ENCODE measurements at places on chromosomes 3 and 15.

GRCh38 chr3:62696011-62696410, 179.2 kb downstream of the CADPS start:
- no peak for DNase-seq

- DNase-seq, result peak; percentile 48
These were observed 1.3 kb downstream of the ACAP2 start for GRCh38 chr3:195441476-195441991.

DNA sequence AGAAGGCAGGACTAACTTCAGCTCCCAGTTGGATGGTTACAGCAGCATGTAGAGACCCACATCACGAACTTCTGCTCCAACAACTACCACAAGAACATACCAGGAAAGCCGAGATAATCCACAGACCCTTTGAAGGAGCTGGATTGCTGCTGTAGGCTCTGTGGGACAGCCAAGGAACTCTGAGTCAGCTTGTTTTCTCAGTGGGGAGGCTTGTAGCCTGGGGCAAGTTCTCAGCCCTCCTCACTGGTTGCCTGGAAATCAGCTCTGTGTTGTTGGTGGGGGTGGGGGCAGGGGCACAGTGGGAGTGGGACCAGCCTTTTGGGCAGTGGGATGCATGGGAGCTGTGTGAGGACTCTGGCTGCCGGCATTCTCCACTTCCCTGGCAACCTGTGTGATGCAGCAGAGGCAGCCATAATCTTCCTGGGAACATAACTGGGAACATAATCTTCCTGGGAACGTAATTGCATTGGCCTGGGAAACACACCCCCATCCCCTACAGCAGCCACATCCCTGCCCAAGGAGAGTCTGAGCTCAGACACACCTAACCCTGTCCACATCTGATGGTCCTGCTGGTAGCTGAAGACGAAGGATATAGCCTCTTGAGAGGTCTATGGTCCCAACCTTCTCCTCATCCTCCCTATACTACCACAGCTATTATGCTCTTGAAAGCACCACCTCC, 153.1 kb downstream of the PEAK1 start:
- no peak for DNase-seq

DNA sequence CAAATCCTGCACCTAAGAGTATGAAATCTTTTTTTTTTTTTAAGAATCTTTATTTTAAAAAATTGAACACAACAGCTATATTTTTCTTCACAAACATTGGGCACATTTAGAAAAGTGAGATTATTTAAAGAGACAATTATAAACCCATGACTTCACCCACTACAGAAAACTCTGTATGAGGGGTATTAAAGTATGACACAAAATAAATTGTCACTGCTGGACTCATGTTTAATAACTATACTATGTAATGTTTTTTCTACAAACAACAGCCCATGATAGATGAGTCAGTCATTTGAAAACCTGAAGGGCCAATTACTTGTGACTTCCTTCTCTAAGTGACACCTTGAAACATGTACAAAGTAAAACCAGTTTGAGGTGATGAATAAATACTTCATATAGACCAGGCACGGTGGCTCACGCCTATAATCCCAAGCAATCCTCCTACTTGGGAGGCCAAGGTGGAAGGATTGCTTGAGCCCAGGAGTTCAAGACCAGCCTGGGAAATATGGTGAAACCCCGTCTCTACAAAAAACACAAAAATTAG, 36.0 kb downstream of the AQR start:
- DNase-seq, result no peak

DNA sequence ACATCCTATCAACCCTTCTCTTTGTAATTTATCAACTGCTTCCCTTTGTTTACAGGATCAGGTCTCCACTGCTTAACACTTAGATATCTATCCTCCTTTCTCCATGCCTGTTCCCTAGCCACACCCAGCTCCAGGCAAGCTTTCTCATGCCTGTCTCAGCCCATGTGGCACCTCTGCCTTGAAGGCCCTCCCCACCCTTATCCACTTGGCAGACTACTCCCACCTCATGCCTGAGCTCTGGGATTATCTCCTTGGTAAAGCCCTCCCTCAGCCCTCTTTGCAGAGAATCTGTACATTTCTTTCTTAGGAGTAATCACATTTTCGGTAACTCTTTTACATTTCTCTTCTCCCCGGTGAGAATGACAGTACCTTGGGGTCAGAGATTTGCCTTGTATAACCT, 96.0 kb downstream of the ATP1B3 start:
- DNase-seq, result no peak

GRCh38 chr15:90259524-90259923, 5.9 kb upstream of the NGRN start:
- DNase-seq, result no peak

DNA sequence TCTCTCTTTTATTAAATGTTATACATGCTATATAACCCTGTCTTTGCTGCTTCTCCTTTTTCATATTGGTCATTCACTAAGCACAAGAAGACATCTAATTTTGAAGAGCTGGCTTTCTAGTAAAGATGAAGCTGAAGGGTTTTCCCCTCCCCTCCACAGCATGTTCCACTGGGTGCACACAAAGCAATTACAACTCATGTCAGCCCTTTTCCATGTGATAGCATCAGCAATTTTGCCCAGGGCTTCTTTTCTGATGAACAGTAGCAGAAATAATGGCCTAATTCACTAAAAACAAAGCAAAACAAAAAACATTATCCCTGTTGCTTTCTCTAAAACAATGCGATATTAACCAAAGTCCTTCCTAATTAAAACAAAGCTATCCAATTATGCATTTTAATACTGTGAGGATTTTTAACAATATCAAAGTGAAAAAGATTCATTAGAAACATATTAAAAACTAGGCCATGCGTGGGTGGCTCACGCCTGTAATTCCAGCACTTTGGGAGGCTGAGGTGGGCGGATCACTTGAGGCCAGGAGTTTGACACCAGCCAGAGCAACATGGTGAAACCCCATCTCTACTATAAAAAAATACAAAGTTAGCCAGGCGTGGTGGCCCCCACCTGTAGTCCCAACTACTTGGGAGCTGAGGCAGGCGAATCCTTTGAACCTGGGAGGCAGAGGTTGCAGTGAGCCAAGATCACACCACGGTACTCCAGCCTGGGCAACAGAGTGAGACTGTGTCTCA, 12.2 kb upstream of the PIK3R4 start:
- DNase-seq, result no peak

DNA sequence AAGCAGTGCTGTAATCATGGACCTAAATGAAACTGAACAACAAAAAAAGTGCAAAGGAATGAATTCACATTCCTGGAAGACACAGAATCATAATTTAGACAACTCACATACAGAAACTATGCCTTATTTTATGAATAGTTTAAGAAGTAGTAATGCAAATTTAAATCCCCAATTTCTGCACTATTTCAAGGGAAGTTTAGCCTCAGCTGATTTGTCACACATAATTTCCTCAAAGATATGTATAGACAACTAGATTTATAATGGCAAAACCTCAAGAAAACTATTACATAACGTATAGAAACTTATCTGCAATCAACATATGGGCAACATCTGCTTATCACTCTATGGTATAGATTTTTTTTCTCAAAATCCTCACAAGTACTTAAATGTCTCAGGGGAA, 7.8 kb upstream of the PTX3 start:
- DNase-seq, result no peak

GRCh38 chr15:75143738-75144334, 57.8 kb upstream of the C15orf39 start:
- no peak for DNase-seq

- DNase-seq, result peak; percentile 66
These were observed 844 bp upstream of the PFN2 start for GRCh38 chr3:149971403-149972075.

GRCh38 chr3:150049317-150049716, 78.6 kb upstream of the PFN2 start:
- no peak for DNase-seq

DNA sequence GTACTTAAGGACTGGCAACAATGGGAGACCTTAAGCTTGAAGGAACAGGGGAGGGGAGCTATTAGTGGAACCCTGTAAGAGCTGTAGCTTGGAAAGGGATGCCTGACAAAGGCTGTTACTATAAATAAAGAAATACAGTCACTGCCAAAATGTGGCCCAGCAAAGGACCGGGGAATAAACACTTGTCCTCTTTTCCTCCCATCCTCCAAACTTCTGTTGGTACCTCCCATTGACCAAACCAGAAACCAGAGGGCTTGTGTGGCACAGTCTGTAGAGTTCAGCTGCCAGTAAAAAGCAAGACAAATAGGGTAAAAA, 25.1 kb upstream of the TCF12 start:
- no peak for DNase-seq

- DNase-seq, result no peak
These were observed 42.3 kb upstream of the STIMATE start for GRCh38 chr3:52939600-52939999.

- DNase-seq, result no peak
These were observed 36.8 kb upstream of the FNDC3B start for GRCh38 chr3:172002512-172003078.

DNA sequence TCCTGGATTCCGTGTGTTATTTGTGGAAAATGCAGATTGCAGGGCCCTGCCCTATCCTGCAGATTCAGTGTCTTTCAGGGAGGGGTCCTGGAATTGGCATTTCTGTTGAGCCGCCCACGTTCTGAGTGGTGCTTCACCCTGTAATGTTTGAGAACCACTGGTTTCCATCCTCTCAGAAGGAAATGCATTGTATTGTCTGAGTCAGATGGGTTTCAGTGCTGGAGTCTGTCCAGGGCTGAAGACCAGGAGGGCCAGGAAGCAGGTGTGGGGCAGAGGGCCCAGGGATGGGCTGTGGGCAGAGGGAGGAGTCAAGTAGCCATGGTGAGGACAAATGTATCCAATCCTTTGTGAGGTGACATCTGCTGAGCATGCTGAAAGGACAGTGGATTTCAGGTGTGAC, 123.8 kb downstream of the SV2B start:
- DNase-seq, result no peak

GRCh38 chr3:42684632-42685362, 540 bp upstream of the KLHL40 start:
- DNase-seq, result no peak

DNA sequence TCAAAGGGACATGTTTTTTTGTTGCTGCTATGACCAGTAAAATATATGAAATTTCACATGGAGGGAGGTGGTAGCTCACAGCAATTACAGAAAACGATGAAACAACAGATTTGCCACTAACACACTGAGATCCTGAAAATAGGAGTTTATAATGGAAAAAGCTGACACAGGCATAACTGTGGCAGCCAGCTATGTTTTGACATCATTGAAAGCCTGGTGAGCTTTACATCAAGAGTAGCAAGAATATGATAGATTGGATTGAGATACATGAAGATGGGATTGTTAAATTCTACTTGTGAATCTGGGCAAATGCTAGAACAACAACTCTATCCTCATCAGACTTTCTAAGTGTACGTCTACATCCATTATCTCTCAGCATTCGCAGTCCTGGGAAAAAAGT, 760.7 kb downstream of the GRM7 start:
- DNase-seq, result no peak

DNA sequence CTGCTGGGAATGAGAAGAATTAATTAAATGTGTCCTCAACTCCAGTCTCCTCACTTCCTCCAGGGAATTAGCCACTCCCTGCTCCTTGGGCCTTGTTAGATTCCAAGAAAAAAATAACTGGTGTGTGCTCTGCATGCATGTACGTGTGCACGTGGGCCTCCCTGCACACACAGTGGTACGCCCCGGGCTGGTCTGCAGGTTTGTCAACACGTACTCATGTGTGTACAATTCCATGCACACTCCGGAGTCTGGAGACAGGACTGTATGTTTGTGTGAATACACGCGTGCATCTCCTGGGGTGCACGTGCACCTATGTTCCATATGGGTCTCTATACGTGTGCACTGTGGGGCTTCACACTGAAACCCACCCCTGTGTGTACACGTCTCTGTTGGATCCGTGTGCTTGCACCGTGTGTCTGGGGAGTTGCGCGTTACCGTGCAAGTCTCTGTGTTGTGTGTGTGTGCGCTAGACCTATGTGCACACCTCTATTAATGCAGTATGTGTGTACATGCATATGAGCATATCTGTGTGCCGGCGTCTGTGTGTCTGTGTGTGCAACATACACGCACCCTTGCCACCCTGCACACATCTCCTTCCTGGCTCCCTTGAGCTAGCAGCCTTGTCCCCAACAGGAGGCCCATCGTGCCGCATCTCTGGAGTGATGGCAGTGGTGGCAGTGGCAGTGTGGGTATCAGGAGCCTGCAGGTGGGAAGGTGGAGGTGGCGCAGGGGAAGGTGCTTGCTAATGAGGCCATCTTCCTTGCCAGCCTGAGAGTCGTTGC, 210.1 kb downstream of the TBC1D2B start:
- DNase-seq, result no peak

DNA sequence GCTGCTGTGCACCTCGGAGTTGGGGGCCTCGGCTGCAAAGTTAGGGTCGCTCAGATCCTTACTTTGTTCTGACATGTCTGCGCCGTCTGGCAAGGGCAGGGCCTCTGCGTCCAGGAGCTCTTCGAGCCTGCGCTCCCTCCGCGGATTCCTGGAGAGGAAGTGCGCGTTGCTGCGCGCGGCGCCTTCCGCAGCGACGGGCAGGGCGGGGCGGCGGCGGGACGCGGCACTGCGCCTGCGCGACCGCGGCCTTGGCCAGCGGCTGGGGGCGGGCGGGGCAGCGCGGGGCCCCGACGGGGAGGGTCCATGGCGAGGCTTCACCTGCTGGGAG, at the start of gene NDN:
Gene NDN, minus strand, starts transcription at position 163 of the 328 bp plus-strand sequence. Its CDS starts 88 bp downstream, at position 75.
- DNase-seq, result no peak

DNA sequence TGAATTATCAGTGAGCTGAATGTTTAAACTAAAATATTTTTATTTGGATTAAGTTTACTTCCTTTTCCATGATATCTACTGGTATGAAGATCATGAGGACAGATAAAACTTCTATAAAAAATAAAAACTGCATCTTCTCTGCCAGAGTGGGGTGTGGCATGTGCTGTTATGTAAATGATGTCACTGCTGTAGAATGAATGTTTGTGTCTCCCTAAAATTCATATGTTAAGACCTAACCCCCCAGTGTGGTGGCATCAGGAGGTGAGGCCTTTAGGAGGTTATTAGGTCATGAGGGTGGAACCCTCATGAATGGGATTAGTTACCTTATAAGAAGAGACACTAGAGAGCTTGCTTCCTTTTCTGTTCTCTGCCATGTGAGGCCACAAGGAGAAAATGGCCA, 178.7 kb upstream of the DPH6 start:
- no peak for DNase-seq

DNA sequence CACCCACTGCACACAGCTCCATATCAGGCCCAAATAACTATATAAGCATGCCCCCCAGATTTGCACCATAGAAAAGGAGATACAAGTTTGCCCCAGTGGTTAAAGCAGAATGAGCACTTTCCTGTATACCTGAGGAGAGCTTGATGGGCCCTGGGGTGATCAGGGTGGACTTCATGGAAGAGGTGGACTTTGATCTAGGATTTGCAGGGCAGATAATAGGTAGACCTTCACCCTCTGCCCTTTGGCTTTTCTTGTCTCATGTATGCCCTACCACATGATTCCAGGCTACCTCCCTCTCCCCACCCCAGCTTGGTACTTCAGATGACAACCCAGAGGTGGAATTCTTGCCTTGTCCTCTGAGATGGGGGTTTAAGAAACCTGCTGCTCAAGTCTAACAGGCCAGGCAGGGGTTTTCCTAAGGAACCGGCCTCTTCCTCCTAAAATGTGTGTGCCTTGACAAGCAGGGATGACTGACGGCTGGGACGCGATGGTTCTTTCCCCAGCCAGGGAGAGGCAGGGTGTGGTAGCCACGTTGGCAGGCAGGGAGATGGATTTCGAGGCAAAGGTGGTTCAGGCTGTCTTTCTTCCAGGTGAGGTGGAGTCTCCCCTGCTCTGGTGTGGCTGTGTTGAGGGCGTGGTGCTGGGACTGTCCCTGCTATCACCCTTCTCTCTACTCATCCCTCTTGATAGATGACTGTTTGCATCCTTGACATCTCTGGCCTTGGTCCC, 6.6 kb upstream of the RHCG start:
- DNase-seq, result no peak
